ENCODE measurements at places on chromosomes 16 and 17.

DNA sequence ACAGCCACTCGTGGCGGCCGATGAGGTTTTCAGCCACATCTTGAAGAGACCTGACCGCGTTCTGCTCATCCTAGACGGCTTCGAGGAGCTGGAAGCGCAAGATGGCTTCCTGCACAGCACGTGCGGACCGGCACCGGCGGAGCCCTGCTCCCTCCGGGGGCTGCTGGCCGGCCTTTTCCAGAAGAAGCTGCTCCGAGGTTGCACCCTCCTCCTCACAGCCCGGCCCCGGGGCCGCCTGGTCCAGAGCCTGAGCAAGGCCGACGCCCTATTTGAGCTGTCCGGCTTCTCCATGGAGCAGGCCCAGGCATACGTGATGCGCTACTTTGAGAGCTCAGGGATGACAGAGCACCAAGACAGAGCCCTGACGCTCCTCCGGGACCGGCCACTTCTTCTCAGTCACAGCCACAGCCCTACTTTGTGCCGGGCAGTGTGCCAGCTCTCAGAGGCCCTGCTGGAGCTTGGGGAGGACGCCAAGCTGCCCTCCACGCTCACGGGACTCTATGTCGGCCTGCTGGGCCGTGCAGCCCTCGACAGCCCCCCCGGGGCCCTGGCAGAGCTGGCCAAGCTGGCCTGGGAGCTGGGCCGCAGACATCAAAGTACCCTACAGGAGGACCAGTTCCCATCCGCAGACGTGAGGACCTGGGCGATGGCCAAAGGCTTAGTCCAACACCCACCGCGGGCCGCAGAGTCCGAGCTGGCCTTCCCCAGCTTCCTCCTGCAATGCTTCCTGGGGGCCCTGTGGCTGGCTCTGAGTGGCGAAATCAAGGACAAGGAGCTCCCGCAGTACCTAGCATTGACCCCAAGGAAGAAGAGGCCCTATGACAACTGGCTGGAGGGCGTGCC, 30.1 kb downstream of the CIITA start:
- ATAC-seq: no peak

GRCh38 chr17:57955183-57955931, at the start of gene CUEDC1:
Gene CUEDC1, minus strand, starts transcription at chr17:57955412. Its CDS starts 69,848 bp downstream, at chr17:57885564.
- ATAC-seq: peak; percentile 87

DNA sequence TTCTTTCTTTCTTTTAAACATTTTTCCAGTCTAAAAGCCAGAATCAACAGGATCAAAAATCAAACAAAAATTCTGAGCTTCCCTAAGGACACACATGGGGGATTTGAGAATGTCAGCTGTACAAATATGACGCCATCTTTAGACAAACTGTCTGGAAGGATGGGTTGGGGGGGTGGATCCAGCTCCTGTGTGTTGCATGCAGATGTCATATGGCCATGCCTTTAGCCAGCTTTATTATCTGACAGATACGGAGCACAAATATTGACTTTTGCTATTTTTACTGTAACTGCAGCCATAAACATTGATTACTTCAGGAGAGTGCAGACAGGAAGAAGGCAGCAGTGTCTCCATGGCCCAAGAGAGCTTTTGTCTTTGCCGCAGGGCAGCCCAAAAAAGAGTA, 279.4 kb upstream of the ELAC2 start:
- no peak for ATAC-seq

DNA sequence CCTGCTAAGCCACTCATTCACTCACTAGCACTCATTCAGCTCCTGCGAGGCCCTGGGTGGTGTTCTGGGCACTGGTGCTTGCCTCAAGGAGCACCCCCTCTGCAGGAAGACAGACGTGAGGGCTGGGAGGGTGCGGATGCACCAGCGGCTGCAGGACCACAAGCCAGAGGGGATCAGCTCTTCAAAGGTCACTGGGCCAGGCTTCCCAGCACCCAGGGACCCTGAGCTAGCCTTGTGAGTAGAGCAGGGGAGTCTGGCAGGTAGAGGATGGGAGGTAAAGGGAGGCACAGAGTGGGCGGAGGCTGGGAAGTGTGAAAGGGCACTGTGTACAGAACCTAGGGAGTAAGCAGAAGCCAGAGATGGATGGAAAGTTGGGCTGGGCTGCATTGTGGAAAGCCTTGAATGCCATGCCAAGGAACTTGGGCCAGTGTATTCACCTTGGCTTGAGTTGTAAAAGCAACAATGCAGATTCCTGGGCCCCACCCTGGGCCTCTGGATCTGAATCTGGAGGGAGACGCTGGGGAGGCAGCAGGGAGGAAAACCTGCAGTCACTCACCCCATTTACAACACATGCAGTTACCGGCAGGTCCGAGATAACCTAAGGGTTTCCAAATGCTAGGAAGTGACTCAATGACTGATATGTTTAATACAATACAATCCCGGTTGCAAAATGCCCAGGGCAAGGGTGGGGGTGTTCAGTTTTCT, 1.7 kb downstream of the IL4R start:
- ATAC-seq: peak; percentile 70

DNA sequence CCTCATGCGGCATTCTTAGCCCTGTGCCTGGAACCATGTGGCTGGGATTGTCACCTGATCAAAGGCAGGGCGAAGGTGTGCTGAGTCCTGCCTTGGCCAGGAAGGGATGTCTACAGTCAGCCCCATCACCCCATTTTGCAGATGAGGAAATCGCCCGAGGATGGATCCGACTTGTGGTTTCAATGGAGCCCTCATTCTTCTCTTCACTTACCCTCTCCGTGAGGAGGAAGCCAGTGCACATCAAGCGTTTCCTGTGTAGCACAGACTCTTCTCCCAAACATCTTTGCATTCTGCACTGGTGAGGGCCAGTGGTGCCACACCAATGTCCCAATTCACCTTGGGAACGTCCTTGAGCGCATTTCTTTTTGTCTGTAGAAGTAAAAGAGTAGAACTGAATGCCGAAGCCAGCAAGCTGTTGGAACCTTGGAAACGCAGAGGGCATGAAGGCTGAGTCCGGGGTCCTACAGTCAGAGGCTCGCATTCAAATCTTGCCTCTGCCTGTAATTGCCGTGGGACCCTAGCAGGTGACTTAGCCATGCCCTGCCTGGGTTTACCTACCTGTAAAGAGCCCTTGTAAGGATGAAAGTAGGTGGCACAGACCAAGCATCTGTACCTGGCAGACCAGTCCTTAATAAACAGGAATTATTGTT, 85.4 kb downstream of the IRF8 start:
- ATAC-seq: no peak

GRCh38 chr17:3771140-3771539, 29.8 kb downstream of the ITGAE start:
- ATAC-seq: no peak

DNA sequence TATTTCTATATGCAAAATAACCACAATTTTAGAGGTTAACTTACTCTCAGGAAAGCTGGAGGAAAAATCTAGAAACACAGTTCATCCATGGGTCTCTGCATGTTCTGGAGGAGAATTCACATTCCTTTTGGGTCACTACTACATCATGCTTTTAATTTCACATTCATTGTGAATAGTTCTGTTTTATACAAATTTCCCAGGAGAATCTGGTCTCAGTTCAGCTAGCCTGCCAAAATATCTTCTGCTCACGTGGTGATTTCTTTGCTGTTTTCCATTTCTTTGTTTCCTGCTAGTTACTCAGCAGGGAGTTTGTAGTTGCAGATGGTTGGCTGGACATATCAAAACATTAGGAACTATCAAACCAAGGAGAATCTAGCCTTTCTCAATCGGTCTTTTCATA, at the start of gene ABCA9:
Gene ABCA9 (minus strand): TSS at position 106 of the 400 bp plus-strand sequence. CDS start 9,801 bp downstream, outside the sequence.
- ATAC-seq: peak; percentile 89

- no peak for ATAC-seq
Measured at GRCh38 chr17:35894206-35894605, 14.0 kb upstream of the CCL5 start.

DNA sequence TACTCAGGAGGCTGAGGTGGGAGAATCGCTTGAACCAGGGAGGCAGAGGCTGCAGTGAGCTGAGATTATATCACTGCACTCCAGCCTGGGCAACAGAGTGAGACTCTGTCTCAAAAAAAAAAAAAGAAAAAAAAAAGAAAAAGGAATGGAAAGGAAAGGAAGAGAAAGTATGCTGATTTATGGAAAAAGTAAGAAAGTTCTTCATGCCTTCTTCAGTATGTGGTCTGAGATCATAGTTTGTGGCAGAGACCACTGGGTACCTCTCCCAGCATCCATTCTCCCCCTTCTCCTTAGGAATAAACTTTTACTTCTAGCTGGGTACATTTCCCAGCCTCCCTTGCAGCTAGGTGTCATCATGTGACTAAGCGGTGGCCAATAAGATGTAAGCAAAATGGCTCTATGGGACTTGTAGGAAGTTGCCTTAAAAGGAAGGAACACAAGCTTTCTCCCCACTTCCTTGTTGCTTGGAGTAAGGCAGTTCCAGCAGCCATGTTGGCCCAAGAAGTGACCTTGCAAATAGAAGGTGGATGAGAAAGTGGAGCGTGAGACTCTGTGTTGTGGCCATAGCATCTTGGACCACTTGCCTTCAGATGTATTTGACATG, 26.1 kb upstream of the XPO6 start:
- ATAC-seq: no peak

GRCh38 chr17:68326681-68327080, 35.4 kb downstream of the ARSG start:
- ATAC-seq: no peak

- no peak for ATAC-seq
Measured at GRCh38 chr17:6669479-6670212, 18.1 kb downstream of the C17orf100 start.

DNA sequence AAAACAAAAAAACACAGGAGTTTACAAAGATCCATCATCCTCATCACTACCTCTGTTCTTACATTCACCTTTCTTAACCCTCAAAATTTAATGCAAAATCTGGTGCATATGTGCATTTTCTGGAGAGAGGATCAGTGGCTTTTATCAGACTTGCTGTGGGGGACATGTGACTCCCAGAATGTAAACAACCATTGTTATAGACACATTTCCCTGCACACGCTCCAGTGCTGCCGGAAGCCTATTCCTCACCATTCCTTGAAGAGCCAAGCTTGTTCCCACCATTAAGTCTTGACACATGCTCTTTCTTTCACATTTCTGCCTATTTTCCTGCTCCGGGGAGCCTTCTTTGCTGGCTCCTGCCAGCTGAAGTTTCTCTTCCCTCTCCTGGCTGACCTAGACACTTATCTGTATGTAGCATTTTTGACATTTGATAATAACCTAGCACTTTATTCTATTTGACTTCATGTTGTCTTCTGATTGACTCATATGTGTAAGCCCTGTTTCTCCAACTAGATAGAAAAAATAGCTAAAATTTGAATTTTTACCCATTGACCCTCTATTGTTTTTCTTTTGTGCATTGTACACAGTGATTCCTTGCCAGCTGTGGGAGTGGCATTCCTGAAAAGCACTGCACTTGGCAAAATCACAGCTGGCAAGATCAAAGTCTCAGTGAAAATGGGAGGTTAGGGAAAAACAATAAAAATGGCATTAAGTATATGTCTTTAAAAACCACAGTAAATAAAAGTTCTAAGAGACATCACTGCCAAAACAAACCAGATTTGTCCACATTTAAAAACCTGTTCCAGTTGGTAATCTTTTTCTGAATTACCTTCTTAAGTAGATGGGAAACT, 76.8 kb upstream of the CIBAR2 start:
- ATAC-seq: no peak

Measured in gastroesophageal sphincter (tissue), 4 donors.